Stimulated activated CD8-positive, alpha-beta memory T cell treated with anti-CD3 and anti-CD28 coated beads, Interleukin-7, amount 100 ng/mL, for 1 hour (primary cell): ENCODE measurements at places on chromosomes 3 and 15.

GRCh38 chr3:179949412-179949811 lies 87.3 kb downstream of the PEX5L start:
- DNase-seq: no peak

DNA sequence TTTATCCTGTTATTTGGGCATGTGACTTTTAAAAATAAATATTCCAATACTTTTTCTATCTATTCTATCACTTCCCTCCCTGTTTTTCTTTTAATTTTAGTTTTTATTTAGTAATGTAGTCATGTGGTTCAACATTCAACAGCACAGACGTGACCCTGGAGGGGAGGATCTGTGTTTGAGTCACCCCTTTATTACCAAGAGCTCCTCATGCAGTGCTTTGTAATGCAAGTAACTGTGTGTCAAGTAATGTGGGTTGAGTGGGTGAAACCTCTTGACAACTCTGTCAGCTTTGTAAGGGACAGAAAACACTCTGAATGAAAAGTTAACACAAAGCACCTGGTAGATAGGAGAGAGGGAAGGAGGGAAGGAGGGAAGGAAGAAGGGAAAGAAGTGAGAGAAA lies 89.7 kb upstream of the FGF12 start:
- no peak for DNase-seq

DNA sequence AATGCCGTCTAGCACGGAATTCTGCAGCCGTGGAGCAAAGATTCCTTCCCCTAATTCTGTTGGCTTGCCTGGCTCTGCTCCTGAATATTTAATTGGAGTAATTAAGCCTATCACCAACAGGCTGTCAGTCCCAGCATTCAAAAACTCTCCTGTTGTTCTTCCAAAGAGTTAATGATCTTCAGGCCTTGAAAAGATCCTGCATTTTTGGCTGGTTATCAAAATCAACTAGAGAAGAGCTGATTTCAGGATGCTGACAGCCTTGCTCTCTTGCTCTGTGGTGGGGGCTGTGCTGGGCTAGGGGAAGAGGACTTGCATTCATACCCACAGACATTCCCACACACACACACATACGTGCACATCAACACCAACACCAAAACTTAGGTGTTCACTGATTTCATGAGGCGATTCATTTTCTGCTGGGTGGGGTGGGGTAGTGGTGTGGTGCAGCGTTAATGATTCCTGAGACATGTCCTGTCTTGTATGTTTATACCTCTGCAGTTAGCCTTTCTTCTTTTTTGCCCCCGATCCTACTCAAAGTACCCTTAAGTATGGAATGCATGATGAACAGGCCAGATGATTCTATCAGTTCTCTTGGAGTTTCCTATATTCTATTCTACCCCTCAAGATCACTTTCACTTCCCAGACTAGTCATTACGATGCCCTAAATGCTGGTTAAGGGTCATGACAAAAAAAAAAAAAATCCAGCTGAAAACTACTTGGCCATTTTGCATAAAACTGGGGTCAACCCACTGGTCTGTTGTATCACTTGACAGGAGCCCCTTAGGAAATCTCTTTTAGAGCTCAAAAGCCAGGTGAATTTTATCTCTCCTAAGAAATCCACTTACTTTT lies 42.3 kb downstream of the CPN2 start:
- DNase-seq: no peak

- DNase-seq: no peak
Observed at GRCh38 chr3:167733961-167734497, 663 bp downstream of the PDCD10 start.

DNA sequence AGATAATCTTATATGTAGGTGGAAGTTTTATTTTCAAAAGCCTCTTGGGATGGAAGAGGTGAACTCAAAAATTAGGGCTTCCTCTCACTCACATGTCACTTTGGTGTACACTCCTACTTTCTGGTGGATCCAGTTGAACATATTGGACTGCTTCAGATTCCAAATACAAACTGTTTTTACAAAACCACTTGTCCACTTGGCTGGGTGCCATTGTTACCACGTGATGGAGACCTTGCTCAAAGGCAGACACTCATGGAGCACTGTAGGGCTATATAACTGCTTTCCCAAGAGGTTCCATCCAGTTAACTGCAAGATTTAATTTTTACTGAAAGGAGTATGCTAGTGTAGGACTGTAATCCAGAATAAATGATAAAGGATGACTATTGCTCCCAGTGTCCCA lies 307.0 kb downstream of the EPHA6 start:
- no peak for DNase-seq

GRCh38 chr3:127760361-127760760 lies 62.0 kb downstream of the MGLL start:
- no peak for DNase-seq

- DNase-seq: no peak
Observed at GRCh38 chr15:78140292-78140691, 8.9 kb upstream of the IDH3A start.

DNA sequence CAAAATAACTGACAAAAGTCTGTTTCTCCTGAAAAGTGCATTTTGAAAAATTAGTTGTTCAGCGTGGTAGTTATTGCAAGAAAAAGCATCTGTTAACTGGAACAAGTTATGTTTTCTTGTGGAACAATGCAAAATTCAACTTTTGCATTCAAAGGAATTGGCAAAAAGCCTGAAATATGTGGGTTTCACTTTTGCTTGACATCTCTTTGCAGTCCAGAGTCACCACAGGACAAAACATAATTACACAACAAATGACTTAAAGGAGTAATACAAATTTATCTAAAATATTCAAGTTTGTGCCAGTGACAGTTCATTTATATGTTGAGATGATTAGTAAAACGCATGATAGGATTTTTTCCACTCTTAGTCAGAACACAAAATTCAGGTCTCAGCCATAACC lies 96.3 kb upstream of the P2RY1 start:
- no peak for DNase-seq

DNA sequence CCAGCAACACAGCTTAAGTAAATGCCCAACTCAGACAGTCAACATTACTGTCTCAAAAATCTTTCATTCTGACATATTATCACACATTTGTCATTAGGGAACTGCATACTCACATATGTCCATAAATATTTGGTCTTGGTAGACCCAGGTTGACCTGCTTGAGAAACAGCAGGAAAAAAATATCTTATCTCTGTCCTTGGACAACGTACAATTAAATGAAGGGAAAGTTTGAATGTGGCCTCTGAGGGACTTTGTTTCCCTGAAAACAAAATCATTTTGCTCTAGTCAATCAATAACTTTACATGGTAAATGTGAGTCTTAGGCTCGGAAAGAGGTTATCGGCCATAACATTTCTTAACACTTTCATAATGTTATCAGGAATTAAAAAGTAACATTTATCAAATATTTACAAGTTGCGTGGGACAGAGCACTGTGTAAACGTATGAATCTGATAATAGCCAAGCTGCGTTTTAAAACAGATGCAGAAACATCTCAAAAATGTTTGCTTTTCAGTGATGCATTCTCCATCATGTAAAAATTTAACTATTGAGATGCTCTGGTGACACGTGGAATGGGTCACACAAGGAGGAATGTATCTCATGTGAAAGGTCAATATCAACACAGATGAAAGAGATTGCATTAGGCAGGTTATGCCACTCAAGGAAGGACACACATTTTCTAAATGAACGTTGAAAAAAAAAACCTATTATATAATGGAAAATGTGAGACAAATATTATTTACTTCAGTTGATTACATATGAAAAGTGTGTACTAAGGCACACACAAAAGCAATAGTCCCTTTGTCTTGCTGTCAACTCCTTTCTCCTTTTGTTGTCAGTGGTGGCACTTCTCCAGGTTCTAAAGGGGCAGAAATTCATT lies 304.4 kb downstream of the WDR72 start:
- DNase-seq: no peak
